ENCODE measurements at places on chromosomes 7 and 10.

DNA sequence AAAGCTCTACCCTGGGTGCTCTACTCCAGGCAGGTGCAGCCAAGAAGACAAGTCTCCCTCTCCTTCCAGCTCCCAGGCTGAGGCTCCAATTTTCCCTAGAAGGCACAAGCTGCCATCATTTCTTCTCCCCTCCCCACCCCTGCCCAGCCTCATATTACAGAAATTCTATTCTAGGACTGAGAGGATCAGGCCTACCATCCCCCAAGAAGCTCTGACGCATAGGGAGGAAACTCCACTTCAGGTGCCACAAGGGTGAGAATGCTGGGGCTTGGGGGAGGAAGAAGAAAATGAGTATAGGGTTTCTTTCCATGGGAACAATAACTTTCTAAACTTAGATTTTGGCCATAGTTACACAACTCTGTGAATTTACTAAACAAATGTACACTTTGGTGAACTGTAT lies 35.3 kb downstream of the FEZF1 start:
- no peak for DNase-seq

DNA sequence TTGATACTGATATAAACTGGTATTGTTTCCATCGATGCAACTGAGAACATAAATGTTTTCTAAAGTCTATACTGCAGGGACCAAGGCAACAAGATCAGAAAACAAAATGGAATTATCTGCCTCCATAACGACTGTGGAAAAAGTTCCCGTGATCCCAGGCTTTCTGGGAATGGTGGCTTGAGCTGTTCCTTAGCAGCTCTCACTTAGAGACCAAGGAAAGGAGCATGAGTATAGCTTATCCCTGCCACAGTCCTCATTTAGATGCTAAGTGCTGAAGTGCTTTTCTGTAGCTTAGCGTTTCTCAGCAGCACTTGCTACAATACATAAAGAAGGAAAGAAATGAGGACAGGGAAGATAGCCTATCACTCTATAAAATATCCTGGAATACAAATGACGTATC lies 5.5 kb downstream of the WNT8B start:
- no peak for DNase-seq

- DNase-seq = peak; percentile 7
Observed at GRCh38 chr7:75756991-75757676, 14.9 kb downstream of the CCL26 start.

DNA sequence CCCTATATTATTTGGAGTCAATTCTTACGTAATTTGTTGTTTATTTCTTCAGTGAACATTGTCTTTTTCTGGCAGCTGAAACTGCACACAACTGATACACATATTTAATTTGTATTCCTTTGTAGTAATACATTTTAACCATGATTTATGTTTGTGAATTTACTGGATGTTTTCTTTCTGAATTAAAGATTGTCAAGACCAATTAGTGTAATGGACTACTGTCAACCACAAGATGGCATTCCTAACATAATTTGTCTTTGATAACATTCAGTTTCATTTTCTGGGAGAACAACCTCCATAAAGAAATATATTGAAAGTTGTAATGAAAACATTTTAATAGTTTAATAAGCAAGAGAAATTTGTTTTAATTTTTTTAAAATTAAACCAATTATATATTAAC lies 10.1 kb downstream of the THNSL1 start:
- DNase-seq = no peak

- no peak for DNase-seq
Observed at GRCh38 chr10:101575091-101575490, 13.0 kb downstream of the POLL start.

DNA sequence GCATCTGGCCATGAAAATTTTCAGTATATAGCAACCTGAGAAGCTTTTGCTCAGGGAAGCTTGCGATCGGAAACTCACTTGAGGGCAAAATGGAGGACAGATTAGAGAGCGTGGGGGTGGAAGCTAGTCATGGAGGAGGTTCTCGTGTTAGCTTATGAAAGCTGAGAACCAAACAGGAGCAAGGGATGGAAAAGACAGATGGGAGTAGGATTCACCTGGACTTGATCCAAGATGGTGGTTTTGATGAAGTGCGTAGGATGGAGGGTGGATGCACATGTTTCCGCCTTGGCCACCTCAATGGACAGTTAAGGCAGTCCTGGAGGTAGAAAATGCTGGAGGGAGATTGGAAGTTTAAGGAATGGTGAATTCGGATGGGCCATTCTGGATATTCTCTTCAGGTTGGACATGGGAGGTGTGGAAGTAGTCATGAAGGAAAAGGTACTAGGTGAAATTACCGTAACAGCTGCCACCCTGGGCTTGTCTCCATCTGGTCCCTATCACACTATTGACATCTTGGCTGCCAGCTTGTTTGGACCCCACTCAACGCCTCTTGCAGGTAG lies 6.3 kb upstream of the C10orf95 start:
- no peak for DNase-seq

DNA sequence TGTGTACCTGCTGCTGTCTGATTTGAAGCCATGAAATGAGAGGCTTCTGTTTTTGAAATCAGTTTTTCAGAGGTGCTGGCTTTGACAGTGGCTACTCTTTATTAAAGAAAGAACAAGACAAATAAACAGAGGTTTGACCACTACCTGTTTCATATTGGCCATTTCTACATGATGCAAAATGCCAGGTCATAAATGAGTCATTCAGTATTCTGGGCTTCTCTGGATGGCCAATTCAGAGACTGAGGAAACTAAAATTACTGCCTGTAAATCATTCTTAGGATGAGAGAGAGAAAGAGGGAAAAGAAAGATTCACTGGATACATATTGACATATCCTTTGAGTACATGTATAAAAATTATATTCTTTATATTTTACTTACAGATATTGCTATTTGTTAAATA lies 303.3 kb upstream of the ETV1 start:
- no peak for DNase-seq

- no peak for DNase-seq
Observed at GRCh38 chr10:75434291-75434690, 2.9 kb downstream of the LRMDA start.

GRCh38 chr10:6926971-6927370 lies 346.9 kb upstream of the PRKCQ start:
- no peak for DNase-seq

GRCh38 chr7:19816128-19816527 lies 42.7 kb upstream of the TMEM196 start:
- DNase-seq = no peak

- DNase-seq = peak; percentile 81
Observed at GRCh38 chr10:112613620-112614019, 166.6 kb downstream of the VTI1A start.

GRCh38 chr10:79905322-79906314 lies 43.3 kb downstream of the SFTPD start:
- peak; percentile 37 for DNase-seq

DNA sequence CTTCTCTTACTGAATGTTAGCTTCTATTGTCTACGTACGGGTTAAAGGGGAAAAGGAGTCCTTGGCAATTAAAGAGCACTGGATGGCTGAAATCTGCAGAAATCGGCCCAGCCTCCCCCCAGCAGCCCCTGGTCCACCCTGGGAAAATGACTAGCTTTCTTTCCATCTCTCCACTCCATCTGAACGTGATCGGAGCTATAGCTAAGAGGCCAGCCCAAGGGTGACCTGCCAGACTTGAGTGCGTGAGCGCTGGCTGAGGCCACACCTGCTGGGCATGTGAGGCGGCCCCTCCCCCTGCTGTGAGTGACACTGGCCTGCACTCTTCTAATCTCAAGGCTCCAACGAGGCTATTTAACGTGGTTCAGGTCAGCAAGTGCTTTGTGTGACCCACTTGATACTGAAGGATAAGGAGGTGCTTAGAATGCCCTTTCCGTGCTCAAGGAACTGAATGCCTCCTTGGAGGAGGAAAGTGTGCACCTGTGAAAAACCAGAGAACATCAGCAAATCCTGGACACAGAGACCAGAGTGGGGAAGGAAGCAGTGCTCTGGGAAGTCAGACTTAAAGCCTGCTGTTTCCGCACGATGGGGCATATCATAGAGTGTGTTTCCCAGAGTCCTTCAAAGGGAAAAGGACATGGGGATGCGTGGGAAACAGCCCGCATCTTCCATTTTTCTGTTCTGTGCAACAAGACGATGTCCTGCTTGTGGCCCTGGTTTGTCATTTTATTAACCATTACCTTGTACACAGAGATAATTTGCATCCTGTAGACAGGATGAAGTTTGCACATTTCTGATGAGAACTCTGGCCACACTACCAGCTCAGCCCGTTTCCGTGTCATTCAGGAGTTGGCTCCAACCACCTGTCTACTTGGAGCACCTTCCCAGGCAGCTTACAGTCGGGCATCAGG lies 12.5 kb upstream of the MNX1 start:
- DNase-seq = peak; percentile 55

DNA sequence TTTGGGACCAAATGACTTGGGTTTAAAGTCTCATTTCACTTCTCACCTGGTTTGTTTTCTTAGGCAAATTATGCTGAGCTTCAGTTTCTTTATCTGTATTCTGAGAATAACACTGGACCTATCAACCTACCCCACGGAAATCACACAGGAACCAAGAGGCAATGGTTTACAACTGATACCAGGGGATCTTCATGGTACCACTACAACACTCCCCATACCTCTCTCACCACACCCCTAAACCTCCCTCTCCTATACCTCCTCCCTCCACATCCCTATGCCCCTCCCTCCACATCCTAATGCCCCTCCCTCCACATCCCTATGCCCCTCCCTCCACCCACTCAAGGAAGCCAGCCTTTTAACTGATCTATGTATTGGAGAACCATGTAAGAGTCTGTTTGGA lies 9.9 kb downstream of the FAM204A start:
- no peak for DNase-seq

DNA sequence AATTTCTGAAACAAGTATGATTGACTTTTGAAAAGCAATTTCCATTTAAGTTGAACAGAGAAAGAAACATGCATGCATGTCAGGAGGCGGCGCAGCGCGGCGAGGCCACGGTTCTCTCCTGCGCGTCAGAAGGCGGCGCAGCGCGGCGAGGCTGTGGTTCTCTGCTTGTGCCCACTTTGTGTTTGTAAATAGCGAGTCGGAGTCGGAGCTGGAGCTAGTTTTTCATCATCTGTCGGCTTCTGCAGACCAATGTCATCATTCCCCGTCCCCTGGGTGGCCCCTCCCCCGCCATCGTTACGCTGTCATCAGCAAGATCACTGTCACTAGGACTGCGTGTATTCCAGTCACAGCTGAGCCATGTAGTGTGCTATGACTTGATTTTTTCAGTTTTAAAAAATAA lies 49.2 kb downstream of the INPP5A start:
- DNase-seq = no peak

DNA sequence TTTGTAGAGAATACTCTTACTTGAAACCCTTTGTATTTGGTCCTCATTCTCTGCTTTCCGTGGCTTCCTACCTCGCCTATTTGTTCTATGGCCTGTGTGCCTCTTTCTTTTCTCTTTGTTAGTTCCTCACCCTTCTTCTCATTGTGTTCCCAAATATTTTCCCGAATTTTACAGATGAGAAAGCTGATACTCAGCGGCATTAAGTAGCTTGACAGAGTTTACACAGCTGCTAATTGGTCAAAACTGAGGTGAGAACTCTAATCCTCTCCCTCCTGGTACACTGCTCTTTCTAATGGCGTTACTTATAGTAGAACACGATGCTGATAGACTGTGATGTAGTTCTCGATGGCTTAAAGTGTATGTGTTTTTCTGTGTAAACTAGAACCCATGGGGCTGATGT lies 80.7 kb upstream of the HDAC9 start:
- DNase-seq = peak; percentile 34

- no peak for DNase-seq
Observed at GRCh38 chr7:154371424-154371823, 319.2 kb downstream of the DPP6 start.

DNA sequence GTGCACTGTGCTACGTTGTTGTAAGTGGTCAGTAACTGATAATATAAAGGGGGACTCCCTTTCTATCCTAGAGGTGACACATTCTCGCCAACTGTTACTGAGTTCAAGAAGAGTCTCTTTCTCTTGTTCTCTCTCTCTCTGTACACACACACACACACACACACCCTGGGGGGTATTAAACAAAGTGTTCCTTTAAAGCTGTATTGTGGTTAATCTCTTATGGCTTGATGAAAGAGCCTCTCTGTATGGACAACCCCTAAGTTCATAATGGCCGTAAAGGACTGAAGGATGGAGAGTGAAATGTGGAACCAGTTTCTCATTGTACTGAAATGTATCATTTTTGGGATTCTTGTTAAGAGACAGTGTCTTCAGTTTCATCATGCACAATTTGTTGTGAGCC lies 145.2 kb upstream of the BMPER start:
- no peak for DNase-seq

- no peak for DNase-seq
Observed at GRCh38 chr7:28999895-29000716, 42.0 kb upstream of the TRIL start.

- no peak for DNase-seq
Observed at GRCh38 chr7:37709631-37710509, 26.3 kb downstream of the GPR141 start.

GRCh38 chr10:132420981-132421846 lies 24.2 kb downstream of the PWWP2B start:
- peak; percentile 67 for DNase-seq

DNA sequence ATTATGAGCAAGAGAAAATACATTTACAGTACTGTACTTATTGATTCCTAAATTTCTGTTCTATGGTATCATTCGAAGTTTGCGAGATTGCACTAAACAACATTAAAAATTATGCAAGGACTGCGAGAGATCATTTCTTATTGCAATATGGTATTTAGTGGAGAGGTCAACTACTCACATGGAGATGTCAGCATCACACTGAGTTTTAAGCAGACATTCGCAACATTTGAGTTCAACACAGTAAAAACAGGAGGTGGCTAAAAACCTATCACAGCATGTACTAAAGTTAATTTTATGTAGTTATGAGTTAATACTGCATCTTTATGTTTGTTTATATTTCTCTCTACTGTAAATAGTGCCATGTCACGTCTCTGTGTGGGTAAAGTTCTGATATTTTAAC lies 53.5 kb downstream of the JMJD1C start:
- no peak for DNase-seq

- DNase-seq = no peak
Observed at GRCh38 chr7:100105534-100105933, 4.1 kb downstream of the AP4M1 start.

- DNase-seq = no peak
Observed at GRCh38 chr7:55360486-55360885, 4.7 kb upstream of the LANCL2 start.

DNA sequence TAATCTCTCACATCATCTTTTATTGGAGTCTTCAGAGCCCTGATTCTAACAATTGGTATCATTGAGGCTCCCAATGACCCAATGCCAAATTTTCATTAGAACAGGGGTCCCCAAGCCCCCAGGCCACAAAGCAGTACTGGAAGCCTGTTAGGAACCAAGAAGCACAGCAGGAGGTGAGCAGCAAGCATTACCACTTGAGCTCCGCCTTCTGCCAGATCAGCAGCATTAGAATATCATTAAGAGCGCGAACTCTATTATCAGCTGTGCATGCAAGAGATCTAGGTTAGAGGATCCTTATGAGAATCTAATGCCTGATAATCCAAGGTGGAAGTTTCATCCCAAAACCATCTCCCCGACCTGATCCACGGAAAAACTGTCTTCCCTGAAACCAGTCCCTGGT lies 23.1 kb downstream of the KIF5B start:
- DNase-seq = no peak

DNA sequence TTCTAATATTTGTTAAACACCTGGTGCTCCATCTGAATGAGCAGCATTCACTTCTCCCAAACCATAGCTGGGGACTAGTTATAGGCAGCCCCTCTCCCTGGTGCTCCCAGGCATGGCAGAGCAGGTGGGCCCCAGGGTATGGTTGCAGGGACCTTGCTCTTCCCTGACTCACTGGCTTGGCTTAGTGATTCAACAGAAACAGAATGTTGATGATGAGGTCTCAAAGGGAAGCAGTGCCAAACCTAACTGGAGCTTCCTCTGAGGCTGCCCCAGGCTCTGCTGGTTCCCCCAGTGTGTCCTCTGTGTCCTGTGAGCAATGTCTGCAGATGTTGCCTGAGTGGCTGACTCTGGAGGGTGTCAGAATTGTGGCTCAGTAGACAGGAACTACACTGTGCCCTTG lies 3.7 kb downstream of the GPR26 start:
- no peak for DNase-seq
